Glutamatergic neuron (in vitro differentiated cells): ENCODE measurements at places on chromosomes 7 and 10. TPM values are rescaled to one million over a fixed set of nuclear protein-coding genes. Genes with fewer than 3 reads are reported as not detected.

GRCh38 chr10:72610466-72610865 is 15.4 kb downstream of the MICU1 start:
- DNase-seq: no peak

DNA sequence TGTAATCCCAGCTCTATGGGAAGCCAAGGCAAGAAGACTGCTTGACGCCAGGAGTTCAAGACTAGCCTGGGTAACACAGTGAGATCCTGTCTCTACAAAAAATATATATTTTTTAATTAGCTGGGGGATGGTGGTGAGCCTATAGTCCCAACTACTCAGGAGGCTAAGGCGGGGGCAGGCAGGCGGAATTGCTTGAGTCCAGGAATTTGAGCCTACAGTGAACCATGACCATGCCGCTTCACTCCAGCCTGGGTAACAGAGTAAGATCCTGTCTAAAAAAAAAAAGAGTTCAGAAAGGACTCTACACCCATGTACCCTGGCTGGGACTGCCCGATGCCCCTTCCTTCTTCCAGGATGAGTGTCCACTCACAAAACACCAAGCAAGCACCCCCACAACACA is 648.7 kb downstream of the PARD3 start:
- no peak for DNase-seq

DNA sequence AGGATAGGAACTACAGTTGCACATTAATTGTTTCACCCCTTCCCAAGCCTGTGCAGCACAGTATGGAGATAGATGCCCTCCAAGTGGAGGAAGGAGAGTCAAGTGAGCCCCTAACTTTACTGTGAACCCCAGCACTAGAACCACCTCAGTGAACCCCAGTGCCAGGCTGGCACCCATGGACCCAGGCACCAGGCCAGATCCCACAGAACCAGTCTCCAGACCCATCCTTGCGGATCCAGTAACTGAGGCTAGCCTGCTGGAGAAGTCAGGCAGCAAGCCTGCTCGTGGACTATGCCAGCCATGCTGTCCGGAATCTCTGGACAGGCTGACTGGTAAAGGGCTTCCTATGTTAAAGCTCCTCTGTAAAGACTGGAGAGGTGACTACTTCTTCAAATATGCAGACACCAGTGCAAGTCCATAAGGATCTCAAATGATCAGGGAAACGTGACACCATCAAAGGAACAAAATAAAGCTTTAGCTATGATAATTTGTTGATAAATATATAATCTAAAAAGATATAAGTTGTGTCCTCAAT is 27.7 kb downstream of the SHOC2 start:
- no peak for DNase-seq

The TRPV5 gene
- total RNA-seq: 0.15 TPM

DNA sequence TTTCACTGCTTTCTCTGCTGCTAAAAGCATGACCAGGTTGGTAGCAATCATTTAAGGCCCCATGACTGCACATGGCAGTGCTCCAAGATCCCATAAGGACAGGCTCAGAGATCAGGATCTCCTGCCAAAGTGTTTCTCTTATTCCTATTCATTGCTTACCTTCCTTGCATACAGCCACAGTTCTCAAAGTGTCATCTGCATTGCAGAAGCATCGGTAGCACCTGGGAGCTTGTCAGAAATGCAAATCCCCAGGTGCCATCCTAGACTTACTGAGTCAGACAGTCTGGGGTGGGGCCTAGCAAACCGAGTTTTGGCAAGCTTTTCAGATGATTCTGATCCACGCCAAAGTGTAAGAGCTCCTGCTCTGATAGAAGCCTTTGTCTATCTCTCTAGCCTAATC is 489.0 kb upstream of the AUTS2 start:
- DNase-seq: no peak

DNA sequence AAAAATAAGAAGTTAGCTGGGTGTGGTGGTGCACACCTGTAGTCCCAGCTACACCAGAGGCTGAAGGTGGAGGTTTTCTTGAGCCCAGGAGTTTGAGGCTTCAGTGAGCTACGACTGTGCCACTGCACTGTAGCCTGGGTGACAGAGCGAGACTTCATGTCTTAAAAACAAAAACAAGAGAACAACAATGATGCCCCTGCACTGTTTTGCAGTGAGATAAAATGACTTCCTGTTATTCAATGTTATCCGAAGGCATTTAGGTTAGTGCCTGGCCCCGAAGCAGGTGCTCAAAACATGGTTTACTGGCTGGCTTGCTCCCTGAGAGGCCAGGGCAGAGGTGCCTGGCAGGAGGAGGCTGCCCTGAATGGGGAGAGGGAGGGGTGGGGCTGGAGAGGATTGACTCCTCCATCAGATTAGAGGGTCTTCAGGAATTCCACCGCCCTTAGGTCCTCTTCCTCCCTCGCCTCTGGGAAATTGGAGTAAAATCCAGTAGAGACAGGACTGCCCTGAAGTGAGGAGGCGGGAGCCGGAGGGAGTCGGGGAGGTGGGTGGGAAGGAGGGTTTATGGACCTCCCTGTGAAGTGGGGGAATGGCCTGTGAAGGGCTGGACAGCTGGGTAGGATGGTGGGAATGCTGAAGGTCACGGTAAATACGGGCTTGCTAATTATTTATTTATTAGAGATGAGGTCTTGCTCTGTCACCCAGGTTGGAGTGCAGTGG is 6.8 kb upstream of the CLDN4 start:
- no peak for DNase-seq

GRCh38 chr10:73480158-73480557 is 15.7 kb downstream of the PPP3CB start:
- DNase-seq: no peak

GRCh38 chr7:132558815-132559214 is 17.5 kb downstream of the PLXNA4 start:
- no peak for DNase-seq

- DNase-seq: no peak
These were observed 74.8 kb downstream of the MDH2 start for GRCh38 chr7:76122516-76123239.

DNA sequence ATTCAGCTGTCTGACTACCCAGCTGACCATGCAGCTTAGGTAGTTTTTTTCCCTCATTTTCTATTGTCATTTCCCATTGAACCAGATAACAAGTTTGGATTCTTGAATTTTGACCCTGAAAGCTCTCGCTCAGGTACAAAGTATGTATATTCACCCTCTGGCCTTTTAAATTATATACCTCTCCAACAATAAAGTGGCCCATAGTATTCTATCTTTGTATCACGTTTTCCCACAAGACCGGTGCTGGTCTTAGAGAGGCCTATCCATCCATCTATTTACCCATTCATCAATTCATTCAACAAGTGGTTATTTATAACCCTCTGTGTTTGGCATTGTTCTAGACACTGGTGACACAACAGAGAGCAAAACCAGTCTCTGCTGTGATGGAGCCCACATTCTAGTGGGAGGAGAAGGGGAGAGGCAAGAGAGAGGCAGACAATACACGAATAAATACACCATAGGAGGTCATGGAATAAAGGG is 35.2 kb upstream of the NPSR1 start:
- no peak for DNase-seq

DNA sequence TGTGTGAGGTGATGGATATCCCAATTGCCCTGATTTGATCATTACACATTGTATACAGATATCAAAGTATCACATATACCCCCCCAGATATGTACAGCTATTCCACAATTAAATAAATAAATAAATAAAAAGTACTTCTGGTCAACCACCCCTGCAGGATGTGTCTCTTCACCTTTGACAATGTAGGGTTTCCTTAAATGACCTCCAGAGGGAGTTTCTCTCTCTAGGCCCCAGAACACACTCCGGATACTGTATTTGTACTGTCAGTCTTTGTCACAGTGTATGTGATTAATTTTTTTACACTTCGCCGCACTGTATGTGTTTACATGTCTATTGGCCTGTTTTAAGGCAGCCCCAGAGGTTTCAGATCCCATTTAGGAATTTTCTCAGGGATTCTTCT is 123.6 kb downstream of the ADCYAP1R1 start:
- DNase-seq: no peak

The POLR3A gene
- total RNA-seq: 41.0 TPM

The GPRIN2 gene
- 3.0 TPM for total RNA-seq

- no peak for DNase-seq
These were observed 85.8 kb downstream of the SNX13 start for GRCh38 chr7:17854261-17855047.
